A172 (cell line): ENCODE measurements at places on chromosomes 5 and 9.

- peak; percentile 77 for DNase-seq
Measured at GRCh38 chr5:73135021-73135420, 14.6 kb downstream of the TMEM171 start.

DNA sequence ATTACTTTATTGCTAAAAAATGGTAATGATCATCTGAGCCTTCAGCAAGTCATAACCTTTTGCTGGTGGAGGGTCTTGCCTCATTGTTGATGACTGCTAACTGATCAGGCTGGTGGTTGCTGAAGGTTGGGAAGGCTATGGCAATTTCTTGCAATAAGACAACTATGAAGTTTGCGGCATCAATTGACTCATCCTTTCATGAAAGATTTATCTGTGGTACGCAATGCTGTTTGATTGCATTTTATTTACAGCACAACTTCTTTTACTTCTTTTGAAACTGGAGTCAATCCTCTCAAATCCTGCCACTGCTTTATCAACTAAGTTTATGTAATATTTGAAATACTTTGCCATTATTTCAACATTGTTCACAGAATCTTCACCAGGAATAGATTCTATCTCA, 58.3 kb upstream of the ACO1 start:
- DNase-seq: no peak

GRCh38 chr5:80195837-80196400, 59.9 kb downstream of the SERINC5 start:
- DNase-seq: no peak

GRCh38 chr9:20783057-20784038, 99.3 kb downstream of the FOCAD start:
- no peak for DNase-seq

DNA sequence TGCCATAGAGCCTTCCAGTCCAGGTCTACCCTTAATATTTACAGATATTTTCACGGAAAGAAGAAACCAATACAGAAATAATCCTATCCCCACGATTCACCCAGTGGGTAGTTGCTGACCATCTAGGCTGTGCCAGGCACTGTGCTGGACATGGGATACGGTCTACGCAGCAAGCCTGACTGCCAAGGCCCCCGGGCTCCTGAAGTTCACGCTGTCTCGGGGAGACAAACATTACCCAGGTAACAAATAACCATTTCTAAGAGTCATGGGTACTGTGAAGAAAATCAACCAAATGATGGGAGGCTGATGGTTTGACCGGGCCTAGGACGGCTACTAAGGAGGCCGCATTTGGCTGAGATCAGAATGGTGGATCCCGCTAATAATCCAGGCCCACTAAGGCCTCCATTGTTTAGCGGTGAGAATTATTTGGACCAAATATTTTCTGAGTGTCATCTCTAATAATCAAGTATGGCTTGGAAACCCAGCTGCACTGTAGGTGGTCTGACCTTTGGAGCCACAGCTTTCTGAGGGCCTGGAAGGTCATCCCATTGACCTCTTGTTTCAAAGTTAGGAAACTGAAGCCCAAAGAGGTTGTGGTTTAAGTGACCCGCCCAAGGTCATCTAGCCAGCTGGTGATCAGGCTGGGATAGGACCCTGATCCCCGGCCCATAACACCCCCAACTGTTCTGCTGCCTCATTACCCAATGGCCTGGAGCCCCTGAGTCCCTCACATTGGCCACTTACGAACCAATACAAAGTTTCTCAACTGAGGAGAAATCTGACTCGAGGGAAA, 82.4 kb downstream of the AK8 start:
- no peak for DNase-seq

DNA sequence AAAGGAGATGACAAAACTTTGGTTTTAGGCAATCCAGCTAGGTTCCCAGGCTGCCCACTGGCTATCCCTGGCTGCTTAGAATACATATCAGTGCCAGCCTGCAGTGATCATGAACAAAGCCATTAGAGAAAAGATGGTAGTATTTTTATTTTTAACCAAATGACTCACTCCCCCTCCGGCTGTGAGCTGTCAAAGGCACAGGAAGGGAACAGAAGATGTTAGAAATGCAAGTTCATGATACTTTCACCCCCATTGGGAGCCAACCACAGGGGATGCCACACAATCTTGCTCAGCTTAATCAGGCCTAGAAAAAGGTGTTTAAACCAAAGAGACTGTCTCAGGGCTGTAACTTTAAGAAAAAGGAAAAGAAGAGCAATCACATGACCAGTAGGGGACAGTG, 70.3 kb upstream of the ASTN2 start:
- DNase-seq: peak; percentile 50

DNA sequence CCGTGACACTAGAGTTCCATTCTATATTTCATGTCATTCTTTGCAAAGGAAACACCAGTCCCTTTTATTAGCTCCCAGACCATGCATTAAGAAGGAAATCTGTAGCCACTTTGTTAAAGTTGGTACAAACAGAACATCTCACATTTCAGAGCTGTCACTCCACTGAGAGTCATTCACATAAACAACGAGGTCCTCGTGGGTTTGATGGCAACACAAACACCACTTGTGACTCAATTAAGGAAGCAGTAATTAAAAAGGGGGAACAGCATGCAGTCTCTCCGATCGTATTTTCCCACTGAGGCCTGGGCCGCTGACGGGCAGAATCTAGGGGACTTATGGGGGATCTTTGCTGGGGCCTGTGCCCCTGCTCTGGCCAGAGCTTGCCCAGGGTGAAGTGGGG, 94.2 kb upstream of the ZNF618 start:
- no peak for DNase-seq

- DNase-seq: no peak
Measured at GRCh38 chr9:131950487-131950886, 129.2 kb downstream of the MED27 start.

GRCh38 chr9:98150164-98150563, 31.1 kb upstream of the TRIM14 start:
- DNase-seq: no peak

- DNase-seq: no peak
Measured at GRCh38 chr5:116825486-116825885, 250.9 kb upstream of the SEMA6A start.

- DNase-seq: no peak
Measured at GRCh38 chr5:113169720-113170119, 193.1 kb downstream of the DCP2 start.

DNA sequence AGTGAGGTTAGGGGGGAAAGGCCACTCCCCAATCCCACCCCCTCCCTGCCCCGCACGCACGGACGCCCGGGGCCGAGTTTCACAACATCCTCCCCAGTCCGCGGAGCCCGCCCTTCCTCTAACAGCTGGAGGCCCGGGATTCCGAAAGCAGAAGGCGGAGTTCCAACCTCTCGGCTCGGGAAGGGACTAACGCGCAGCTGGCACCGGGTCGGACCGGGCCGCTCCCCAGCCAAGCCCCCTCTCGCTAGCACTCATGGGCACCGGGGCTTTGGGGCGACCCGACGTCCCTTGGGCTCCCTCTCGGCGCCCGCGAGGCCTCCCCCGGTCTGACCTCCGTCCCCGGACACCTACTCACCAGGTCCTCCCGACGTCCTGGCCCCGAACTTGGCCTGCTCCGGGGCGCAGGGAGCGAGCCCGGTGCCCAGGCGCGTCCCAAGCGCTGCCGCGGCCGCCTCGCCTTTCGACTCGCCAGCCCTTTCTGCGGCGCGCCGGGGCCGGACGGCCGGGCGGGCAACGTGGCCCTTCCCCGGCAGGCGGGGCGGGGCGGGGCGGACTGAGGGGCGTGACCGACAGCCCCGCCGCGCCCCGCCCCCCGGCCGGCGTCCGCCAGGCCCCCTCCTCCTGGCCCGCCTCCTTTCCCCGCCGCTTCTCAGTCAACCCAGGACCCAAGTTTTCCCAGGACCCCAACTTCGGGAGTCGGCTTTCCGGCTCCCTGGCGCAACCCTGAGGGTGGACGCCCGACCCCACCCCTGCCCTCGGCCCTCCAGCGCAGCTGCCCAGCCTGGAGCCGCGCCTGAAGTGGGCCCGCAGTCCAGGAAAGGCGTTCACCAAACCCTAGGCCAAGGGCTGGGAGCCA, at the start of gene MGAT1:
MGAT1 (minus strand) TSS at position 482 of the 856 bp plus-strand sequence. CDS start 9,835 bp downstream, outside the sequence.
- DNase-seq: peak; percentile 52

DNA sequence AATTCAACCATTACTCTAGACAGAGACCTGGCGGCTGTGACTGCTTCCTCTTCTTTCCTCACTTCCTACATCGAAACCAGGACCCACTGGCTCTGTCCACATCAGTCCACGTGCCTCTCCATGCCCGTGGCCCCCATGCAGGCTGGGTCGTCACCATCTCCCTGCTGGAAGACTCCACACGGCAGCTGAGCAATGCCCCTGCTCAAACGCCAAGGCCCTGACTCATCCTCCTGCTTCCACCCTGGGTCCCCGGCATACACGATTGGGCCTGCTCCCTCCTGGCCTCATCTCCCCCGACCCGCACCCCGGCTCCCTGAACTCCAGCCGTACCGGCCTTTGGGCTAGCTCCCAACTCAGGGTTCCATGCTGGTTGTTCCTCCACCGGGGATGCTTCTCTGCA, 67.2 kb upstream of the IER5L start:
- DNase-seq: peak; percentile 60

DNA sequence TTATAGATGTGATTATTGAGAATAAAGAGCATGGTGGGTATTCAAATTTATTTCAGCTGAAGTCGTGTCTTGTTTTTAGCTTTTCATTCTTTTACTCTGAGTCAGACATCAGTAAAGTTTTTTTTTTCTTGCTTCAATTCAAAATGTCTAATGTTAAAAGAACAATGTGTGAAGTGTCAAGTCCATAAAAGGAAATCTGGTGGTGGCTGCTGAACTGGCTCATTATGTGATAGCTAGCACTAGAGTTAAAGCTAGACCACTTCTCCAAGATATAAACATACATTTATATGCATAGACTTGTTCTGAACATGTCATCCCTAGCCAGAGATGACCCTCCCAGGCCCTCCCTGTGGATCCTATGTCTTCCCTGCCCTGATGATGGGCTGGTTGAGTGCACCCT, 338.3 kb downstream of the RAB3C start:
- no peak for DNase-seq

GRCh38 chr5:93874491-93874890, 133.1 kb upstream of the POU5F2 start:
- DNase-seq: no peak

GRCh38 chr9:7206221-7206758, 448.5 kb downstream of the KDM4C start:
- DNase-seq: no peak

DNA sequence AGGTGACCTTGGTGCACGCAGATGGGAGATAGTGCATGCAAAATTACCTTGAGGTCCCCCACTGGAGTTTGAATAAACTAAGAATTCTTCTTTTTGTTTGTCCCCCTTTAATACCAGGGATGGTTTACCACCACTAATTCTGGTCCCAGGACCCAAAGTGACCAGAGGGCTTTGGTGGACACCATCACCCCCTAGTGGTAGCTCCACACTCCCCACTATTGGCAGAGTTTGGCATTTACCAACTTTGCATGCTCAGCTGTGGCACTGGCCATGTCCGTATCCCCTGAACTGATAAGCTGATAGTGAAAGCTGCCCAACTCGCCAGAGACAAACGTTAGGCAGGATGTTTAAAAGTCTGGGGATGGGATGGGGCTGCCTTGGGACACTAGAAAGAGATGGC, 3.3 kb downstream of the ASTN2 start:
- no peak for DNase-seq

- DNase-seq: no peak
Measured at GRCh38 chr9:131289301-131290035, at the start of gene PLPP7. TSS of gene PLPP7 (plus strand) at chr9:131289723. CDS start at chr9:131289998, 275 bp downstream.

- no peak for DNase-seq
Measured at GRCh38 chr9:125296843-125297372, 35.3 kb downstream of the GAPVD1 start.

DNA sequence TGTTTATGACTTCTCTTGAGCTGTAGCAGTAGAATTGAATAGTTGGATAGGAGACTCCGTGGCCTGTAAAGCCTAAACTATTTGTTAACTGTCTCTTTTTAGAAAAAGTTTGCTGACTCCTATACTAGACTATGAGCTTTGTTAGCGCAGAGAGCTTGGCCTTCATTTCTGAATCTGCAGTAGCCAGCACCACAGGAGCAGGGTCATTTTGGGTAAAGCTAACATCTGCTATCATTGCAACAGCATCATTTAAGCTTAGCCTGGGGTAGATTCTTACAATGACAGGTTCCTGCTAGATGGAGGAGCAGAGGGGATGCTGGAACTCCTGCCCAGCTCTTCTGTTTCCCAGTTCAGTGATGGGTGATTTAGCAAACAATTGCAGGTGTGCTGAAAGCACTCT, 133.7 kb upstream of the ASTN2 start:
- DNase-seq: no peak

GRCh38 chr9:30697958-30698357, 1686.5 kb upstream of the ACO1 start:
- DNase-seq: no peak

GRCh38 chr5:117131048-117131679, 556.5 kb upstream of the SEMA6A start:
- DNase-seq: no peak

DNA sequence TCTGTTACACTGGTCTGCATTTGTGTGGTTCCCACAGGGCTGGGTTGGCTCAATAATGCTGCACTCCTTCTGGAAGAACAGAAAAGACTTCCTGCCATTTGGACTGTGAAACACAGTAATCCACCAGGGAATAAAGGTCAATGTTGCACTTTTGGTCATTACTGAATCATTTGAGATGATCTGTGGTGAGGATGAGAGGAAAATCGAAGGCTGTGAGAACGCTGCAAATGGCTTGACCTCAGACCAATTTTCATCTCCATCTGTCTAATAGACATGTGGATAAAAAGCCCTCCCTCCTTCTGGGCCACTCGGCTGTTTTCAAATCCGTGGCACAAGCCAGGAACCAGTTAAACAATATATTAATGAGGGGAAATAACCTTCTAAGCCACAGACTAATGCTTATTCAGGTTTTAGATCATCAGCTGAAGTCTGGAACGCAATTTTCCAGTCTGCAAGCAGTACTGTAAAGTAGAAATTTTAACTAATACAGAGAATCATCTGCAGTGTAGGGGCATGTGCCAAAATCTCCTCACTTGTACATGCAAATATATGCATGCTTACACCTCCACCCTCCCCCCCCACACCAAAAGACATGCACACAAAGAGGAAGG, 20.2 kb downstream of the TLE1 start:
- DNase-seq: no peak

GRCh38 chr9:111914749-111915424, 18.3 kb downstream of the UGCG start:
- no peak for DNase-seq

DNA sequence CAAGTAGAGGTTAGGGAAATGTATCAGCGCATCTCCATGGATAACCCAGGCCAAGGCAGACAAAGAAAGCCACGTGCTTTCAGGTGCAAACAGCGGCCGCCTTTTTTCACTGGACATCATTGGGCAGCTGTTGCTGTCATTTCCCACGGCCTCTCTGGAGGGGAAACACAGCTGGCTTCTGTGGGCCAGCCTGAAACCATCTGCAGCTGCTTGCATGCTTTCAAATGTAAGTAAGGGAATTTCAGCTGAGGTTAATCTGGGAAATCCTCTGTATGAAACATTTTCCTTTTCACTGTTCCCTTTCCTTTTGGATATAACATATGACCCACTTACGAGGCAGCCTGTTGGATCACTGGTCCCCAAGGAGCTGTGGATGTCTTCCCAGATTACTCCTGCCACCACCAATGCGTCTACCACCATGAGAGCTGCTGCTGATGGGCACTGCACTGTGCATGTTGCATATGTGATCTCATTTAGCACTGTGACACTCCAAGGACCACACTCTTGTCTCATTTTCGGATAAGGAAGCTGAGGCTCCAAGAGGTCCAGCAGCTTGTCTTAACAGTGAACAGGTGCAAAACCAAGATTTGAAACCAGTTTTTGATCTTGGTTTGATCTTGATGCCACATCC, 106.3 kb downstream of the C9orf152 start:
- DNase-seq: no peak
